OCI-LY7 (cell line): ENCODE measurements at places on chromosomes 7 and 10.

- DNase-seq: no peak
These were observed 22.4 kb downstream of the GPER1 start for GRCh38 chr7:1110358-1110757.

DNA sequence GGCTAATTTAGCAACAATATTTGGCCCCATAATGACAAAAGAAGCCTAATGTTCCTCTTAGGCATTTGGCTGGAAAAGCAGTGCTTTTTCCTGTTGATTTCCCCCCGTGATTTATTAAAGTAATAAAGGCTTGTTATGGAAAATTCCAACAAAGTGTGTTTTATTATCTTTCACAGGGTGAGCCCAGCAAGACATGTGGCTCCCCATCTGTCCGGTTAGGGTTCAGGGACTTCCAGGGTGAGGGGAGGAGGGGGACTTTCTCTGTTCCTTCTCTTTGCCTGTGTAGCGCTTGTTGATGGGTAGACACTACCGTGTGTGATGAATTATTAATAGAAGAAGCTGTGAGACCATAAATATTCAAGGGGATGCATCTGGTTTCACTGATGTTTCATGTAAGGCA lies 39.0 kb downstream of the HTR5A start:
- no peak for DNase-seq

DNA sequence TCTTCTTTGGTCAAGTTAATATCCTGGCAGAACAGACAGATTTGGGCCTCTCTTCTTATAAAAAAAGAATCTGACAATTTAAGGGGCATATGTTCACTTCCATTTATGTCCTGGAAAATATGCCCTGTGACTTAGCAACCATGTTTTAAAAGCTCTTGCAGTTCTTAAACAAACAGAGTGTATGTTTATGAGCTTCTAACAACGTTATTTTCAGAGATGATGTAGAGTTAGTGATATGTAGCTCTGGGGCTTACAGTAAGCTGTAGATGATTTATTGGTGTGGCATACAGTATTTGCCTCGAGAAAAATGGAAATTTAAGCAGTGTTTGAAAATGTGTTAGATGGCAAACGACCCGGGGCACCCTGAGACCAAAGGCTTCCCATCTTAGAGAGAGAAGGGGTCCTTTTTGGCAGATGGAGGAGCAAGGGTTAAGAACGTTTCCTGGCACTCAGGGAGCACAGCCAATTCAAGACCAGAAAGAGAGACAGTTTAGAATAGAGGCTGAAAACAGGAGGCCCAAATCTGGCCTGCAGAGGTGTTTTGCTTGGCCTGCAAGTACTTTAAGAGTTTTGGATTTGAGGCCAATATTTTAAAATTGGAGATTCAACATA lies 397.5 kb downstream of the KCNMA1 start:
- DNase-seq: no peak

GRCh38 chr7:80165177-80165576 lies 30.5 kb downstream of the GNAI1 start:
- no peak for DNase-seq

DNA sequence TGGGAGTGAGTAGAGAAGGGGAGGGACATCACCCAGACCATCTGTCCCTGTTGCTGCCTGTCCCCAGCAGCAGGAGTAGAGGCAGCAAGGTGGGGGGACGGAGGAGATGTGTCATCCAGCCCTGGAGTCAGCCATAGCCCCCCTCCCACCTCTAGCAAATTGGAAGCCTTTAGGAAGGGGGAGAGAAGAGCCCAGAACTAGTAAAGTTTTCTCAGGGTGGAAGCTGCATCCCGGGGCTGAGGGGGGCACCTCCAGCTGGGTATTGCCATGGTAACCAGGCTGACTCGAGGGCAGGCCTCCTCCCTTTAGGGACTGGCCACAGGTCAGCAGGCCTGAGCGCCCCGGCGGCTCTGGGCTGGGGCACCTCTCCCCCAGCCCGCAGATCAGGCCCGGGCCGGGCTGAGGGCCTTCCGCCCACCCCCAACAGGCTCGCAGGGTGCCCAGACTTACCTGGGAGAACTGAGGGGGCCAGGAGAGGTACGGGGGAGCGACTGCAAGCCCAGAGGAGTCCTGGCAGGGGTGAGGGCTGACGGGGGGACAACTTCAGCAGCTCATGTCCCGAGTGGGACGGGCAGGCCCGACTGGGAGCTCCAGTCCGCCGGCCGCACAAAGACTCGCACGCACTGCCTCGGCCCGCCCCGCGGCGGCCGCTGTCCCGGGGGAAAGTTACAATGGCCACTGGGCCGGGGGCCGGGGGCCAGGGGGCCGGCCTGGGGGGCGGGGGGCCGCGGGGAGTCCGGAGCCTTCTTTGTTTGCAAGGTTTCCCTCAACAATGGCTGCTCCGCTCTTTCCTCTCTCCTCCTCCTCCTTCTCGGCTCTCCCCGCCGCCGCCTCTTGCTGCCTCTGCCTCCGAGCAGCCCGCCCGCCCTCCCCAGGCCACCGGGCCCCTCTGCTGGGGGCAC lies 6.0 kb downstream of the LDB1 start:
- no peak for DNase-seq

GRCh38 chr7:100829150-100829716 lies 1.9 kb upstream of the EPHB4 start:
- DNase-seq: no peak
